ENCODE measurements at places on chromosomes 7 and 10.

GRCh38 chr10:1451941-1452340, 285.4 kb downstream of the ADARB2 start:
- DNase-seq = no peak

DNA sequence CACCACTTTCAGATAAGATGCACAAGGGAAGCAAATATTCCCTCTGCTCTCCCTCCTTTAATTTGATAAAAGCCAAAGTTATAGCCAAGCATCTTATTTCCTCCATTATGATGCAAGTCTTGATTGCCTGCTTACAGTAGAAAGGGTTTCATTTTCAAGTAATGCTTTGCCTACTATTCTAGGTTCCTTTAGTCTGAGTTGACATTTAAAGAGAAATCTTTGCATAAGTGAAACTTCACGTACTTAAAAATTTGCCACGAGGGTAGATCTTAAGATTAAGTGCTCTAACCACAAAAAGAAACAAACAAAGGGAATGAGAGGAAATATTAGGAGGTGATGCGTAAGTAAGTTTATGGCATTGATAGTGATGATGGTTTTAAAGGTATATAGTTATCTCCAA, 78.1 kb upstream of the VWDE start:
- DNase-seq = no peak

DNA sequence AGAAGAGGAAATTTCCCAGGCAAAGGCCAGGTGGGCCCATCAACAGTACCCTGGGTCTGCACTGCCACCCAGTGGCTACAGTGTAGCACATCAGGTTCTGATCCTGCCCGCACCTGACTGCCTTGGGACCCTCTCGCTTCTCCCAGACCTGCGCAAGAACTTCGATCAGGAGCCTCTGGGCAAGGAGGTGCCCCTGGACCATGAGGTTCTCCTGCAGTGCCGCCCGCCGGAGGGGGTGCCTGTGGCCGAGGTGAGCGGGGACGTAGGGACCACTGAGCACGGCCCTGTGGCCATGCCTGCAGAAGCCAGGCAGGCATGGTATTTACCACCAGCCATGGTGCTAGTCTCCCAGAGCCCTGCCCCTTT, 33.9 kb upstream of the SLC29A3 start:
- DNase-seq = peak; percentile 35

- no peak for DNase-seq
Observed at GRCh38 chr7:71019706-71020105, 112.2 kb upstream of the GALNT17 start.

- DNase-seq = no peak
Observed at GRCh38 chr10:13724484-13724883, 137.7 kb downstream of the PRPF18 start.

DNA sequence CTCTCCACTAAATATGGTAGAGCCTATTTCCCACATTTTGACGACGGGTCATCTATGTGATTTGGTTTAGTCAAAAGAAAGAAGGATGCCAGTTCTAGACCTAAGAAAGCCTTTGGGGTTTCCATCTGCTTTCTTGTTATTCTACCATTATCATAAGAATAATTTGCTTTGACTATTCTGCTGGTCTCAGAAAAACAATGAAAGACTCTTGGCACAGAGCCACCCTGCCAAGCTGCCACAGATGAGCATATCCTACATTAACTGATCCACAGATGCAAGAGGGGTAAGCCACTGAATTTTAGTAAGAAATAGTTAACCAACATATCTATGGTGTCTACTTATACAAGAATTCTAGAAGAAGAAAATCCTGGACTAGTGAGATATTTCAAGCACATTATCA, 158.6 kb upstream of the MAGI2 start:
- no peak for DNase-seq
